ENCODE measurements at places on chromosomes 3 and 15. TPM values are rescaled to one million over a fixed set of nuclear protein-coding genes. Genes with fewer than 3 reads are reported as not detected.

DNA sequence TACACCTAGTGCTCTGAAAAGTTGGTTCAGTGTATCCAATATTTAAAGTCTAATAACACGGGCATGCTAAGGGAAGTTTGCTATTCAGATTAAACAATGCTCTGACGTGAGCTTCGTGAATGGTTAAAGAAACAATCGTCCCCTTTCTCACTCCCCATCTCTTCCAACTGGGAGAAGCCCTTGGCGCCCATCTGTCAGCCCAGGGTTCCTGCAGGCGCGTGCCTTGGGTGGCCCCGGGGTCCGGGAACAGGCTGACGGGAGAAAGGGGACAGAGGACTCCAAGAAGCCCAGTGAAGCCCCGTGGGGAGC is 413 bp downstream of the SEC22C start:
- H3K4me3 ChIP-seq = peak overlapping the region; percentile 96
- DNase-seq = no peak
- no peaks in the 10 kb centered on the region for H3K27me3 ChIP-seq
- H3K36me3 ChIP-seq = peaks cover 17% of the 10 kb centered on the region
- H3K4me1 ChIP-seq = peaks cover 50% of the 10 kb centered on the region
- peak overlapping the region; percentile 83 for H3K27ac ChIP-seq

GRCh38 chr15:82849556-82850512 is 40.4 kb downstream of the WHAMM start:
- no peak overlapping the region for H3K27ac ChIP-seq
- no peak overlapping the region for H3K4me3 ChIP-seq
- no peaks in the 10 kb centered on the region for H3K36me3 ChIP-seq
- DNase-seq = peak; percentile 39

DNA sequence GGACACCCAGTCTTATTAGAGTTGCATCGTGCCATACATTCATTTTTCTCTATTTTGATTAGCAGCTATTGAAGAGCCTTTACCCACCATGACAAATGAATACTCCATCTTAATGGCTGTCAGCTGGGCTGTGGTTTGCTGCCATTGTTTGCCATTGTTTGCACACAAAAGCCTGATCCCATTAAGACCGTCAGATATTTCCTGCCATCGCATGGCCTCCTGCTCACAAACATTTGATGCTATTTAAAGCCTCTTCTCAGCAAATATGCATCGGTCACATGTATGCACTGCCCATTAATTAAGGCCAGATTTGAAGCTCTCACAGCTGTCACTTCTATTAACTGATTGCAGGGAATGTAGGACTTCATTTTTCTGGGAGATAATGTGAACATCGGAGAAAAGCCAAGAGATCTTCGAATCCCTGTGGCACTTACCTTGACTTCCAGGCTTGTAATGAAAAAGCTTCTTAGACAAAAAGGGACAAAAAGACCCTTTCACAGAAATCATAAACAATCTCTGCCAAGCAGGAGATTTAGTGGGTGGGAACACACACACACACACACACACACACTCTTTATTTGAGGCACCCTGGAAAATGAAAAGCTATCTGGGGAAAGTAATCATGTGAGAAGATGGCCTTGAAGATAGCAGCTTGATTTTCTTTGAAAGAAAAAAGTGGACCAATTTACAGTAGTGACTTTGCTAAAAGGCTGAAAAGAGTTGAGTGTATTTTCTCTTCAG is 175.4 kb upstream of the NR2E3 start:
- H3K27ac ChIP-seq = no peak overlapping the region
- H3K4me3 ChIP-seq = no peak overlapping the region
- peaks cover 60% of the 10 kb centered on the region for H3K27me3 ChIP-seq
- no peaks in the 10 kb centered on the region for H3K4me1 ChIP-seq
- H3K36me3 ChIP-seq = no peaks in the 10 kb centered on the region

GRCh38 chr15:82530006-82530405 is 10.3 kb downstream of the RPS17 start:
- no peaks in the 10 kb centered on the region for H3K27me3 ChIP-seq
- peaks cover 2% of the 10 kb centered on the region for H3K4me1 ChIP-seq
- H3K36me3 ChIP-seq = peaks cover 8% of the 10 kb centered on the region
- no peak for DNase-seq
- no peak overlapping the region for H3K27ac ChIP-seq

DNA sequence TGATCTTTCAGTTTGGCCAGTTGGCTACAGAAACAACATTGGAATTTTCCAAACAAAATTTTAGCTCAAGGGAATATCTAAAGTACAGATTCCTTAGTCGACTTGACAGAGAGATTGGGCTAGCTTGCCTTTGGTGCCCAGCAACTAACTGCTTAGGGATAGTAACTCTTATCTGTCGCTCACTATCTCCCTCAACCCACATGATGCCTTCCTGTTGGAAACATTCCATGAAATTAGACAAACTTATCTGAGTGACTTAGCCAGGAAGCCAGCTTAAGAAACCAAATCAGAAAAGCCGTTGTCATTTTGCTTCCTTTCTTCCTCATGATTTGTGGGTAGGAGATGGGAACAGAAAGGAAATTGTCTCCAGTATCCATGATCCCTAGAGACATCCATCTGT is 791.2 kb downstream of the AGBL1 start:
- no peaks in the 10 kb centered on the region for H3K36me3 ChIP-seq
- no peak overlapping the region for H3K4me3 ChIP-seq
- H3K4me1 ChIP-seq = no peaks in the 10 kb centered on the region
- peaks cover 4% of the 10 kb centered on the region for H3K27me3 ChIP-seq

- no peak overlapping the region for H3K27ac ChIP-seq
- no peaks in the 10 kb centered on the region for H3K27me3 ChIP-seq
- DNase-seq = no peak
- H3K4me1 ChIP-seq = no peaks in the 10 kb centered on the region
- H3K4me3 ChIP-seq = no peak overlapping the region
- H3K36me3 ChIP-seq = no peaks in the 10 kb centered on the region
Observed at GRCh38 chr15:101609742-101610610, 42.2 kb downstream of the TM2D3 start.

- no peak overlapping the region for H3K27ac ChIP-seq
- H3K4me3 ChIP-seq = no peak overlapping the region
- H3K27me3 ChIP-seq = no peaks in the 10 kb centered on the region
Observed at GRCh38 chr3:71681224-71681668, 44.0 kb downstream of the EIF4E3 start.

DNA sequence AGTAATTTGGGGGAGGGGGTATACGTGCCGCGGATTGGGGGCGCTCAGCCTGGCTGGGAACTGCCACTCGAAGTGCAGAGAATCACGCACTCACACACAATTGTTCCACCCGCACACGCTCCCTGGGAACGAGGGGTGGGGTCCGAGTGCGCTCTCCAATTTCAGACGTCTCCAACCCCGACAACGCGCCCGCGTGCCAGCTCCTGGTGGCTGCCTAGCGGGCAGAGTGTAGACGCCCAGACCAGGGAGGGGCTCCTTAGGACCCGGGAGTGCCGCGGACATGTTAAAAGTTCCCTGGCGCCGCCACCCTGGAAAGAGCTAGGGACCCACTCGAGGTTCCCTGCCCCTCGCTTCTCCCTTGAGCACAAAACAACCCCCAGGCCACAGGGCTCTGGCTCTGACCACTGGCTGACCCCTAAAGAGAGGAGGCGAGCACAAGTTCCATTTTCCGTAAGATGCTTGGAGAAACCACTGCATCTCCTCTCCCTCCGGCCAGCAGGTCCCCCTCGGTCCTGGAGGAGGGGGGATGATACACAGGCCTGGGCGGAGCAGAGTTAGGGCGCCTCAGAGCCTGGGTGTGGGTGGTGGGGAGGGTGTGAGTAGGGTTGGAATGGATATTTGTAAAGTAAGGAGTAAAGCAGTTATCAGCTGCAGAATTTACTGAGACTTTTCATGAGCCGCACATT is 894 bp upstream of the ANKRD63 start:
- H3K27me3 ChIP-seq = peaks cover 8% of the 10 kb centered on the region
- no peak overlapping the region for H3K27ac ChIP-seq
- DNase-seq = no peak

DNA sequence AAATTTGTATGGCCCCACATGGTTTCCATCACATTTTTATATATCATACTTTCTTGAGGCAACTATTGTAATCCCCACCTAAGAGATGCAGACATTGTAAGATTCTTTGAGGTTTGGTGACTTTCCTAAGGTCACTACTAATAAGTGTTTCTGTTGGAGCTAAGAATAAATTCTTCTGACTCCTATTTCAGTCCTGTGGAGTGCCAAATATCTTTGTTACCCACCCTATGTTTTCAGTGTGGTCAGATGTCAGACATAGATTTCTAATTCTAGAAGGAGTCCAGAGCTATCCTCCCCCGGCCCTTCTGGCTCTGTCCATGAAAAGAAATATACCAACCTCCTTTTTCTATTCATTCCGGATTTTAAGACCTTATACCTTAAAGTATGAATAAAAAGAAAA is 46.2 kb upstream of the FILIP1L start:
- no peak overlapping the region for H3K27ac ChIP-seq
- peaks cover 55% of the 10 kb centered on the region for H3K36me3 ChIP-seq
- H3K27me3 ChIP-seq = no peaks in the 10 kb centered on the region
- no peak overlapping the region for H3K4me3 ChIP-seq
- no peaks in the 10 kb centered on the region for H3K4me1 ChIP-seq

The GABRR3 gene
- polyA plus RNA-seq = not detected
